ENCODE measurements at places on chromosomes 7 and 10.

DNA sequence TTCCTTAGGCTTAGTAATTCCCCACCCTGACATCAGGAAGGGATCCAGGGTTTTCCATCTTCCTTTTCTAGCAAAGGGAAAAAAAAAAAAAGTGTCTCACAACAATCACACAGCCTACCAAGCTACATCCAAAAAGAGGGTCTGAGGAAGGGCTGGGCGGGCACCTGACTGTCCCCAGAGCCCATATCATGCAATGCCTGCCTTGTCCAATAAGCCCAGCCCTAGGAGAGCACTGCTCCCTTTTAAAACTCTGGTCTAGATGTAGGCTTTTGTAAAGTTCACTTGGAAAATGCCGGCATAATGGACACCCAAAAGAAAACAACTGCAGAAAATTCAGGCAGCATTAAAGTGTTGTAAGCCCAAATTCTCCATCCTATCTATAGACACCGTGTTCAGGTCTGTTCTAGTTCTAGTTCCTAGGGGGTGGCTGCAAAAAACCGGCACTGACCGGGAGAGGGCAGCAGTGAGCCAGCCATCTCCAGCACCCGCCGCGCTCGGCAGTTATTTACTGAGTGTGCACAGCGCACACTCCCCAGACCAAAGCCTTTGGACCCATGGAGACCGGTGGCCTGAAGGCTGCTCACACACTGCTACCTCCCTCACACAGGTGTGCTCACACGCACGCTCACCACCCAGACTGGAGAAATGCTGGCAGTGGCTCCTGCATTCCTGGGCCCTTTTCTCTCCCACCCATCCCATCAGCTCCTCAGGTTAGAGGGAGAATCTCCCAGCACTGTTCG is 48.7 kb downstream of the PODXL start:
- peak; percentile 79 for DNase-seq

- peak; percentile 36 for DNase-seq
Measured at GRCh38 chr7:128352153-128352537, 8.4 kb upstream of the RBM28 start.

DNA sequence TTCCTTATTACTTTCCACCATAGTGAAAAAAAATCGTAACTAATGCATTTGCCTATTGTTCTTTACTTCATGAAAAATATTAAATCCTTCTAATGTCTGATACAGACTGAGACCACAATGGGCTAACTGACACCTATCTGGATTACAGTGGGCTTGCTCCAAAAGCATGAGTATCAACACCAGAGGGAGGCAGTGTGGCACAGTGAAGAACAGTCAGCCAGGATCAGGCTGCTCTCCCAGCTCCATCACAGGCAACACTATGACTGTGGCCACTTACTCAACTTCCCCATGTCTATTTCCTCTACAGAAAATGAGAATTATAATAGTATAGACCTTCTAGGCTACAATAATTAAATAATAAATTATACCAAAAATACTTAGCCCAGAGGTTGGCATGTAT is 97.2 kb downstream of the SLC25A13 start:
- no peak for DNase-seq

DNA sequence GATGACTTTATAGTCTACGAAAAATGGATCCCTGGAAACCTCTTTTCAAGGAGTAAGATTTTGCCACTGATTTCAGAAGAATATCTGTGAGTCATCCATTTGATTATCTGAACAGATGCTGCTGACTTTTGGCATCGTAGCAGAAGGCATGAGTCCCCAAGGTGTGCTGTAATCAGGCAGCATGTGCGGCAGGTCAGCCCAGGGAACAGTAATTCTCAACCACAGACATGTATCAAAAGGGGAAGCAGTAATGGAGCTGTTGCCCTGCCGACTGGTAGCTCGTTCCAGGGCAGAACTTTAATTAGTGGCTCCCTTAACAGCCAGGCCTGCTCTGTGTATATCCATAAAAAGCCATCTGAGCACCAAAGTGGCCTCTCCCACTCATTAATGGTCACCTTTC is 5.7 kb upstream of the VWC2 start:
- no peak for DNase-seq

GRCh38 chr7:47328392-47329319 is 253.3 kb downstream of the TNS3 start:
- no peak for DNase-seq

DNA sequence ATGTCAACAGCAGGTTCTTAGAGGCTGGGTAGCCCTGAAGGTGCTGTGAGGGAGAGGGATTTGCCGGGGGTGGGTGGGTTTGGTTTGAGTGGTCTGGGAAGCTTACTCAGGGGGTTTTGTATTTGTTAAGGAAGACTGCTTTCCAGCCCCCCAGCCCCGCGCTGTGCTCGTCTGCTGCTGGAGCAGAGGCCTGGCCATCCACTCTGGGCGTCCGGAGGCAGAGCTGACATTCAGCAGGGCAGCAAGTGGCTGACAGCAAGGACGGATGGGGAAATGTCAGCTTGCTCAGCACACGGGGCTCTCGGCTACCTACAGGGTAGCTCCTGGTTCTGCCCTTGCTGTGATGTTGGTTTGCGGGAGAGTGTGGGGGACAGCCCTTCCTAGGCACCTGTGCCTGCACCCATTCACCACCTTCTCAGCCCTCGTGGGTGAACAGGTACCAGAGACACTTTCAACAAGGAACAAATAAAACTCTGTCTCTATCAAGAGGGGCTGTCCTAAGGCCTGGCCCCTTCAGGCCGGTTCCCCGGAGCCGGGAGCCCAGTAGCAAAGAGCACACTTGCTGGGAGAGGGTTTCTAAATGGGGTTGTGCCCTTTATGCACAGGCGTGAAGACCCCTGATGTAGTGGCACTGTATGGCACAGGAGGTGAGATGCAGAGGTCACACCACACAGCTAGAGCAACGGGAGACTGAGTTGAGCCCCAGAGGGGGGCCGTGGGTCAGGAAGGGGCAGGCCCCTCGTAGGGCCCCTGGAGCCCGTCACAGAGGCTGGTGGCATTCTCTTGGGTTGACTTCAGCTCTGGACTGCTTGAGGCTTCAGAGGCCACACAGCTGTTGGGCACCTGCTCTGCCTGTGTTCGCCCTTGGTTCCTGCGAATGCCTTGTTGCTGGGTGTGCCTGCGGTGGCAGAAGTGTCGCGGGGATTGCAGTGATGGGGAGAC is 72.2 kb upstream of the SHH start:
- no peak for DNase-seq
